ENCODE measurements at places on chromosomes 3 and 15.

DNA sequence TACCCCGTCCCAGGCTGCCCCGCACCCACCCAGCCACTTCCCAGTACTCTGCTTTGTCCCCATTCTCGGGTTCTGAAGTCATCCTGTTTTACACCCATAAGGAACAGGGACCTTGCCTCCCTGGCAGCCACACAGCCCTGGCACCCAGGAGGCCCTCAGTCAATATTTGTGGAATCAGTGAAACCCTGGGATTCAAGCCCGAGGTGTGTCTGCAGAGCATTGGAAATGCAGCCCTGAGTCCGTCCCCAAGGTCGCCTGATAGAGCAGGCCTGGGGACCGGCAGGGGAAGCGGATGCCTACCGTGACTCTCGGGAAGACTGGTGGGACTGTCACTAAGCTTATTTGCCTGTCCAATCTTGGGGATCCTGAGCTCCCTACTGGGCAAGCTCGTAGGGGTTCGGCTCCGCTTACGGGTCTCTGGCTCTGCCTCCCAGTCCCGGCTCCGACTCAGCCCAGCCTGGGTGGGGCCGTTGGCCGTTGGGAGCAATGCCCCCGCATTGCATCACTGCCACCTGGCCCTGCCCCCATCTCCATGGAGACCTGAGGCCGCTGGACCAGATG is 64.4 kb upstream of the TAMM41 start:
- DNase-seq = no peak

GRCh38 chr3:66411474-66411873 is 89.3 kb downstream of the LRIG1 start:
- DNase-seq = no peak

- no peak for DNase-seq
Observed at GRCh38 chr15:89317186-89317720, 17.4 kb downstream of the POLG start.

GRCh38 chr15:59918994-59919951 is 84.8 kb upstream of the FOXB1 start:
- DNase-seq = peak; percentile 79

GRCh38 chr15:100114571-100114970 is 227.2 kb downstream of the ADAMTS17 start:
- peak; percentile 89 for DNase-seq

- peak; percentile 48 for DNase-seq
Observed at GRCh38 chr3:178385280-178385952, 150.8 kb upstream of the KCNMB2 start.

GRCh38 chr15:80418892-80419537 is 14.8 kb downstream of the ARNT2 start:
- no peak for DNase-seq

DNA sequence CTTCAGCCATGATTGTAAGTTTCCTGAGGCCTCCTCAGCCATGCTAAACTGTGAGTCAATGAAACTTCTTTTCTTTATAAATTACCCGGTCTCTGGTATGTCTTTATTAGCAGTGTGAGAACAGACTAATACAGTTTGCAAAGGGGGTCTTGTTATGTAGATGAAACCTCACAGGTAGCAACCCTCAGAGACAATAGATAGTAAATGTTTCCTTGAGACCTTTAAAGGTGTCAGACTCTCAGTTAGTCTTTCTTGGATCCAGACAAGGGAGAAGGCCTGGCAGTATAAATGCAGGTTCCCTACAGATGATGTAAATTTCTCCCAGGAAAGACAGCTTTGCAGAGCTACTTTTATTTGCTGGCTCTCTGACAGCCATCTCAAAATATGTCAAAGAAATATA is 510.8 kb downstream of the AGBL1 start:
- no peak for DNase-seq

GRCh38 chr3:142272200-142272891 is 47.0 kb upstream of the GK5 start:
- peak; percentile 57 for DNase-seq

DNA sequence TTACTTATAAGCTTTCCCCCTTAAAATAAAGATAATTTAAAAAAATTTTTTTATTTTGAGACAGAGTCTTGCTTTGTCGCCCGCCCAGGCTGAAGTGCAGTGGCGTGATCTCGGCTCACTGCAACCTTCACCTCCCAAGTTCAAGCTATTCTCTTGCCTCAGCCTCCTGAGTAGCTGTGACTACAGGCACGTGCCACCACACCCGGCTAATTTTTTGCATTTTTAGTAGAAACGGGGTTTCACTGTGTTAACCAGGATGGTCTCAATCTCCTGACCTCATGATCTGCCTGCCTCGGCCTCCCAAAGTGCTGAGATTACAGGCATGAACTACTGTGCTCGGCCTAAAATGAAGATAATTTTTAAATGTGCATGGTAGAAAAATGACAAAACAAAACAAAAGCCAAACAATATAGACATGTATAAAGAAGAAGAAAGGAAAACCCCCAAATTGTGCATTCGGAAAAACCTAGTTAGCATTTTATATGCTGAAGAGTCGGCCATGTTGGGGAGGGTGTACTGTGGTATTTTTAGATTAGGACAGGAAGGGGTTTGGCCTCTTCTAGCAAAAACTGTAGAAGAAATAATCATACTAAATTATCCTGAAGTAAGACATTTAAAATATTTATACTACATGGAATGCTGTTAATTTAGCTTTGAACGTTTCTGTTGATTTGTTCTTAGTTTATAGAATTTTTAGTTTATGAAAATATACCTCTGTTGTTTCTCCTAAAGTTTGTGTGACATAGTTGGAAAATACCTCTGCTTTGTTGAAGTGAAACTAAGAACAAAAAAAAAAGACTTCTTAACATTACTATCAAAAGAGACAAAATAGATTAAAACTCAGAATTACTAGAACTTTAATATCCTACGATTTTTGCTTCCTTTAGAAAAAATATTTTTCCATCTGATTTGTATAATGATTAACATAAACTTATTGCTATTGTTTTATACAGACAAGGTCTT is 7.4 kb downstream of the APPL1 start:
- no peak for DNase-seq

- DNase-seq = no peak
Observed at GRCh38 chr3:8651418-8652323, 7.1 kb upstream of the SSUH2 start.

DNA sequence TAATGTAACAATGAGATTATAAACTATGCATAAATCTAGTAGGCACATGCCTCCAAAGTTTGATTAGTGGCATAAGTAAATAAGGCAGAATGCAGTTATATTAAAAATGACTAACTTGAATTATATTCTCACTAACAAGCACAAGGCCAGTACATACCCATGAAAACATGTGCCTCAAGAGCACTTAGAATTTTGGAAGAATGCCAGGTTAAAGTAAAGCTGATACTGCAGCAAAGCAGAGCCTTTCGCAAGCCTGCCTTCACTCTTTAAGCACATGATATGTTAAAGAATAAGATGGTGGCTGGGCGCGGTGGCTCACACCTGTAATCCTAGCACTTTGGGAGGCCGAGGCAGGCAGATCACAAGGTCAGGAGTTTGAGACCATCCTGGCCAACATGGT is 49.0 kb downstream of the KBTBD12 start:
- DNase-seq = no peak

DNA sequence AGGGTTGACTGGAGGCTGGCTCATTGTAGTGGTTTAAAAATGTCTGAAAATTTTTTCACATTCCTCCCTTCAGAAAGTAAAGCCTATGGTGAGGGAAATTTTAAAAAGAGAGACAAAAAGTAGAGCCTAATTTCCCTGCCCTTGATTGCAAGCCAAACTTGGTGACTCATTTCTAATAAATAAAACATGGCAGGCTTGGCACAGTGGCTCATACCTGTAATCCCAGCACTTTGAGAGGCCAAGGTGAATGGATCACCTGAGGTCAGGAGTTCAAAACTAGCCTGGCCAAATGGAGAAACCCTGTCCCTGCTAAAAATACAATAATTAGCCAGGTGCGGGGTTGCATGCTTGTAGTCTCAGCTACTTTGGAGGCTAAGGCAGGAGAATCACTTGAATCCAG is 18.9 kb upstream of the ARRDC4 start:
- no peak for DNase-seq

GRCh38 chr3:195558602-195559001 is 15.5 kb upstream of the PPP1R2 start:
- DNase-seq = no peak

GRCh38 chr15:94252223-94252766 is 20.9 kb downstream of the MCTP2 start:
- DNase-seq = no peak

DNA sequence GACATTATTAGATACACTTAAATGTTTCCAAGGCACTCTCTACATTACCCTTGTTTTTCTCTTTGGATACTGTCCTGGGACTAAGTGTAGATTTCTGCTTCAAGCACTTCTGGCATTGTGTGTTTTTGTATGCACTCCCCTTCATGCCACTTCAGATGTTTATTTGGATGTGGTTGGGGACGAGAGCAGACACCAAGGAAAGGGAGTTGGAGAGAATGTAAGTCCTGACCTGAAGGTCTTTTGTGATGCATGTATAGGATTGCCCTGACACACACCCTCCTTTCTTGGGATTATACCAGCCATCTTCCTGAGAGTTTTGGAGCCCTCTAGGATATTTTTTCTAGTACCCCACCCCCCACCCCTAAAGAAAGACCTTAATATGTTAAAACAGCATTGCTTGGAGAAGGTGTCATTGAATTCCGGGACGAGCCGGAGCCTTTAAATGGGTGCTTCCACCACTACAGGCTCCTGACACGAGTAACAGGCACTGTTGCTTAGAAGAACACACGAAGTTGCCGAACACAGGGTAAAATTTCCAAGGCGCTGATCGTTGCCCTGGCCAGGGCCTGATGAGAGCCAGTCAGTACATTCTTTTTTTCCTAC is 22.7 kb downstream of the PSMD6 start:
- peak; percentile 67 for DNase-seq

- DNase-seq = no peak
Observed at GRCh38 chr3:156670077-156670476, 4.3 kb upstream of the TIPARP start.

GRCh38 chr3:13015286-13016082 is 57.7 kb downstream of the IQSEC1 start:
- no peak for DNase-seq

GRCh38 chr3:153439780-153440179 is 277.8 kb downstream of the RAP2B start:
- DNase-seq = no peak

- DNase-seq = peak; percentile 82
Observed at GRCh38 chr15:52651868-52652267, 27.3 kb downstream of the ATOSA start.

- peak; percentile 60 for DNase-seq
Observed at GRCh38 chr15:29736744-29737020, 85.6 kb downstream of the TJP1 start.

- no peak for DNase-seq
Observed at GRCh38 chr15:49452595-49452994, 29.6 kb downstream of the FGF7 start.

GRCh38 chr15:33559207-33559890 is 248.6 kb downstream of the RYR3 start:
- DNase-seq = no peak

DNA sequence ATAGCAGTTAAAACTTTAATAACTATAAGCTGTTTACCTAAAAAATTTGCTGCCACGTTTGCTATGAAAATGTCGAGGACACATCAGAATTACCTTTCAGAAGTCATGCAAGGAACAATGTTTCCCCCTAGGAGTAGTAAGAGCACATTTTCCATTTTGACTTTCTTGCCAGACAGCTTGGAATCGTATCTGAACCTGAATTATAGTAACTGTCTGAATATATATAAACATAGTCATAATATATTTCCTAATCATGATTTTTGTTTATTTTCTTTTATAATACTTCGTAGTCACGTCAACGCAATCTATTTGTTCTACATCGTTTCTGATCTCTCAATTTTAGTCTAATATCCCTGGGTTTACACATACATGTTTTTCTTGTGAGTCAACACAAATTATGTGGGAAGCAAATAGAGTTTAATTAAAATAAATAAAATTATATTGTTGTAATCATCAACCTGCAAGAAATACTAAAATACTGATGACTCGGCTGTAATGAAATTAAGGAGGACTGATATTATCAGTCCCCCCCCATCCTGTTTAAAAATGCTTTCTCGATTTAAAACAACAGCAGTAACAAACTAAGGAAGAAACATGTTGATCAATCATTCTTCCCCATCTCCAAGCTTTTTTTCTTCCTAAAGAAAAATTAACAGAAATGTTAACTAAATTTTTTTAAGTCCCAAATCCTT is 78.4 kb downstream of the MME start:
- DNase-seq = no peak

DNA sequence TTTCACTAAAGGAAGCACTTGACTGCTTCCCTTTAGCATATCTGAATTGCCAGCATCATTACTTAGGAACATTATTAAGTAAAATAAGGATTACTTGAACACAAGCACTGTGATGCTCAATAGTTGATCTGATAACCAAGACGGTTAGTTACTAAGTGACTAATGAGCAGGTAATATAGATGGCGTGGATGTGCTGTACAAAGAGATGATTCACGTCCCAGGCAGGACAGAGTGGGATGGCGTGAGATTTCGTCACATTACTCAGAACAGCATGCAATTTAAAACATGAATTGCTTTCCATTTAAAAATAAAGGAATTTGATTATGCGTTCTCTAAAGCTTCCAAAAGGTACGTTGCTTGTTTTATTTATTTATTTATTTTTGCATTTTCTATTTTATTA is 240.0 kb upstream of the ARHGEF26 start:
- no peak for DNase-seq

- no peak for DNase-seq
Observed at GRCh38 chr15:69489073-69489571, 36.5 kb downstream of the RPLP1 start.

- DNase-seq = no peak
Observed at GRCh38 chr15:87896936-87897335, 359.6 kb downstream of the NTRK3 start.

DNA sequence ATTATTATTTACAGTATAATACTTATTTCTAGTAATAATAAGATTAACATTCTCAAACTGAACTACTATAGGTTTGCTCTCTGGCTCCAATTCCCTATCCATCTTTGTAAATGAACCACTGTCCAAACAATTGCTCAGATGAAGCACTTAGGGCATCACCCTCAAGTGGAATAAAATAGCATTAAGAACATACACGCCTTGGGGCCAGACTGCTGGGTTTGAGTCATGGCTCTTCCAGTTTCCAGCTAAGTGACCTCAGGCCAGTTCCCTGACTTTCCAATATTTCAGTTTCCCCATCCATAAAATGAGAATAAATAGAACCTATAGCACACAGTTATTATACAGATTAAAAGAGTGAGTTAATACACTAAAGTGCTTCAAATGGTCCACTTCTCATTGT is 507.2 kb downstream of the MAGI1 start:
- DNase-seq = no peak

- DNase-seq = no peak
Observed at GRCh38 chr3:196976941-196977340, 8.3 kb upstream of the PIGZ start.

- no peak for DNase-seq
Observed at GRCh38 chr3:4674216-4674615, 181.1 kb downstream of the ITPR1 start.
